ENCODE measurements at places on chromosomes 1 and 21. TPM values are rescaled to one million over a fixed set of nuclear protein-coding genes. Genes with fewer than 3 reads are reported as not detected.

DNA sequence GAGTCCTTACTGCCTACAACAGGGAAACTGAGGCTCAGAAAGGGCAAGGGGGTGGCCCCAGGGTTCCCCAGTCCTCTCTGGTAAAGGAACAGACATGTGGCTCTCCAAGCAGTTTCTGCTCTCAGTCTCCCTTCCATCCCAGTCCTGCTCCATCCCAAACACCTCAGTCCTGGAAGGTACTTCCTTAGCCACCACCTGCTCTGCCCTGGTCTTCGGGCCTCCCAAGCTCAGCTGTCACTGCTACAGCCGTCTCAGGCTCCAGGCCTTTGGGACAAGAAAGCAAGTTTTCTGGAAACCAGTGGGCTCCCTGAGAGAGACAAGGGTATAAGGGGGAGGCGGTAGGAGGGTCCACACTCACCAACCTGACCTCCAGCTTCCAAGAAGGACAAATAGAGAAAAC lies 23.1 kb upstream of the ADGRB2 start:
- no peak for DNase-seq

- DNase-seq, result no peak
These were observed 24.9 kb downstream of the ITPKB start for GRCh38 chr1:226714148-226714547.

- DNase-seq, result no peak
These were observed 254.4 kb downstream of the AKT3 start for GRCh38 chr1:243595527-243596210.

Gene CHI3L1
- 1.3 TPM for total RNA-seq

GRCh38 chr1:164647211-164647610 lies 88.2 kb downstream of the PBX1 start:
- no peak for DNase-seq

DNA sequence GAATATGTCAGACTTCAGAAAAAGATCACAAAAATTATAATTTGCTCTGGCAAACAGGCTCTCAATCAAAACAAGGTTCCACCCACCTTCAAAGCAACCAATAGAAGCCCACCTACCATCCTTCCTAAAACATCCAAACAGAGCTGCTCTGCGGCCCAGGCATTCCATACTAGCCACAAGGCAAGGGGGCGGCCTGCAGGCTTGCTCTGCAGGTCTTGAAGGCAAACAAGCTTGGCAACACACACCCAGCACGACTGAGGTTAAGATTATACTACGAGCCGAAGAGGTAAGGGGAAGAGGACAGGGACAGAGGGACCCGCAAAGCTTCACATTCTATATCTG lies 207.3 kb downstream of the SLC45A1 start:
- no peak for DNase-seq

DNA sequence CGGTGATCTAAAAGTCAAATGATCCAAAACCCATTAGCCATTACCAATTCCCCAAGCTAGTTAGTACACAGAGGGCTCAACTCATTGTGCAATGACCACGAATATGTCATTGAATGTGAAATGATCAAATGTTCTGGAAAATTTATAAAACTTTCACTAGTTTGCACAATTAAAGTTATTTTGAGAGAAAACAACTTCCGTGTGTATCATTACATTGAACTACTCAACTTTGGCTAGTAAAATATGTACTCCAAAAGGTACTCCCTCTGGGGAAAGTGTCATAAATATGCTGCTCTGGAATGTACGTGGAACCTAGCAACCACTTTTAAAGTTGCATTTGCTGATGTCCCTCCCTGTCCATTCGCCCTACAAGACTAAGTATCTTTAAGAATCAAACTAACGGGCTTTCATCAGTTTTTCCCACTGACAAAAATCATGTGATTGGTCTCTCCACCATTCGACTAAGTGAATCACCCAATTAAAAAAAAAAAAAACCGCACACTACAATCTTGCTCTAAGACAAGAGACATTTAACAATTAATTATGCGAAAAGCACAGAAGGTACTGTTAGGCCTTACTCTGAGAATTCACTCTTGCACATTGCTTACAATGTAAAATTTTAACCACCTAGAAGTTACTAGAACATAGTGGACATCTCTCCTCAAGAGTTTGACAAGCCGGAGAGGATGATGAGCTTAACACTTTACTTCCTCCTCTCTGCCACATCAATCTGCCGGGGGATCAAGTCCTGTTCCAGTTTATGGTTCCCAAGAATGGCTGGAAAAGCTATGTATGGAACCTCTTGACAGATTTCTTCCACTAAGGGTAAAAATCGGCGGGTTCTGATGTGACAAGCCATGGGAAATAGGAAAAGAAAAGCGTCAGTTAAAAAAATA lies 1.2 kb downstream of the ACBD3 start:
- DNase-seq, result no peak

- no peak for DNase-seq
These were observed 25.8 kb downstream of the SSBP3 start for GRCh38 chr1:54380290-54380882.

GRCh38 chr1:175632667-175633066 lies 110.7 kb downstream of the TNR start:
- no peak for DNase-seq

- DNase-seq, result no peak
These were observed 31.2 kb downstream of the FMN2 start for GRCh38 chr1:240122639-240123613.

DNA sequence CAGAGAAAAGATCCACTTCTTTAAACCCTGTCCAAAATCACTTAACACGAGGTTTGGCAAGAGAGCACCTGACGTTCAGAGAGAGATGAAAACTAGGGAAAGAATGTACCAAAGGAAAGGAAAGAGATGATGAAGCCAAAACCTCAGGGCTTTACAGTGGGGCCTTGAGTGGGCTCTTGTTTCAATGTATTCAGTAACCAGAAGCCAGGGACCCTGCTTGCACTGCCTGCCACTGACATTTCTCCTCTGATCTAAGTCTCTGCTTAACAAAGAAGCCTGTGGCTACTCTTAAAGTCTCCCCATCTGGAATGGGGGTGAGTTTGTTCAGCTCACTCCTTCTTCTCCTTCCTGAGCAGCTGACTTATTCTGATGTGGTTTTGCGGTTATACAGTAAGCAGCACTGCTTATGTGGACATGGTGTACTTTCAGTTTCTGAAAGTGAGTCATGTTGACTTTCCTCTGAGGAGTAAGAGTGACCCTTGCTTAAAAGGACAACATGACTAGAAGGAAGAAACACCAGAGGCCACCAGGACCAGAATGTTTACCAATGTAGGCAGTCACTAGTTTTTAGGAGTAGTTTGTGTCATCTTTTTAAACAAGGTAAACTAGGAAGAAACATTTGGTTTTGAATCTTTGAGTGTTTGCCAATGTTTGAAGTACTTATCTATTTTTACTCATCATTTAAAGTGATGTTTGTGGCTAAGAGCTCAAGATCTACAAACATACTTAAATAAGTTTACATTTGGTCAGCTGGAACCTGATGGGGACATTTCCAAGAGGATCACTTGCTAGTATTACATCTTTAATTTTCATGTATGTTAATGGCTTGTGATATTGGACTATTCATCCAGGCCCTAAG lies 87.4 kb downstream of the FASLG start:
- DNase-seq, result no peak

- DNase-seq, result no peak
These were observed 4.5 kb upstream of the SCMH1 start for GRCh38 chr1:41246568-41246967.

Gene AUNIP
- total RNA-seq, result not detected
